NCI-H446 treated with DMSO at 0.1 percent for 48 hours (cell line): ENCODE measurements at places on chromosomes 11 and 22.

GRCh38 chr11:103681855-103682254, 354.6 kb upstream of the DDI1 start:
- no peak for DNase-seq

DNA sequence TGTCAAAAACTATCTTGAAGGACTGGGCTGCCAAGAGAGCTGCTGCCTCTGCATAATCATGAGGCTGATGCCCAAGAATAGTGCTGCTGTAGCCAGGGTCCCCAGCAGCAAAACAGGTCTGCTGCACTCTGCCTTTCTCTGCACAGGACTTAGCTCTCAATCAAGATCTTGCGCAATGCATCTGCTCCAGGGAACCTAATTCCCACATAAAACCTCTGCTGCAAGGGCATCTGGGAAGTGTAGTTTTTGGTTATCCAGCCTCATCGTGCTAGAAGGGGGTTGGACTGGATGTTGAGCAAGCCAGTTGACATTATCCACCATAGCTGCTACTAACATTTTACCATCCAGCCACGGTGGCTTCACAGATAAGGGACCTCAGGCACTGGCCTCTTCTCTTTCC, 192.7 kb downstream of the C11orf91 start:
- DNase-seq, result no peak

DNA sequence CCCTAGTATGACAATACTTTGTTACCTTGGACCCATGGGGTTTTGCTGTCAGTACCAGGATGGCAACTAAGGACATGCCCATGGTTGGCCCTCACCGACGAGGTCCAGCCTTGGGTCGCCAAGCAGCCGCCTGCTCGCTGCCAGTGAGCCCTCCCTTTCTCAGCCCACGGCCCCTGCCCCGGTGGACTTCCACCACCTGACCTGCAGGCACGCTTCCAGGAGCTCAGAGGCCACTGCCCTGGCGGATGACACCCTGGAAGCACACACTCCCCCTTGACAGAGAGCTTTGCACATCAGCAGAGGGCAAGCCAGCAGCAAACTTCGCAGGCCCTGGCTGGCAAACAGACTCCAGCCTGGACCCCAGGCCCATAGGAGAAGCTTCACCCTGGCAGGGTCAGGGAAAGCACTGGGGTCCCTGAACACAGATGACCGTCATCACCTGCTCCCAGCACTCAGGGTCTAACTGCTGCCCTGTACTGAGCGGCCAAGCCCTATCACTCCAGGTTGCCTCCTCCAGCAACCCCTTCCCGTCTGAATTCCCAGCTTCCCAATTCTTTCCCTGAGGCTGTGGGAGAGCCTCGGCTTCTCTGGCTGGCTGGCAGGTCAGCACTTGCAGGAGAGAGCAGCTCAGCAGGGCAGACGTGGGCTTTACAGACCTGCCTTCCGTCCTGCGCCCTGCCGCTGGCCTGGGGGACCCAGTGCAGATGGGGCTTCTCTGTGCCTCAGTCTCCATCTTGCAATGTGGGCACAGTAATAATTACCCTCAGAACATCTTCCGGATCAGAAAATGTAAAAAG, 2.7 kb upstream of the PPARA start:
- DNase-seq, result no peak

DNA sequence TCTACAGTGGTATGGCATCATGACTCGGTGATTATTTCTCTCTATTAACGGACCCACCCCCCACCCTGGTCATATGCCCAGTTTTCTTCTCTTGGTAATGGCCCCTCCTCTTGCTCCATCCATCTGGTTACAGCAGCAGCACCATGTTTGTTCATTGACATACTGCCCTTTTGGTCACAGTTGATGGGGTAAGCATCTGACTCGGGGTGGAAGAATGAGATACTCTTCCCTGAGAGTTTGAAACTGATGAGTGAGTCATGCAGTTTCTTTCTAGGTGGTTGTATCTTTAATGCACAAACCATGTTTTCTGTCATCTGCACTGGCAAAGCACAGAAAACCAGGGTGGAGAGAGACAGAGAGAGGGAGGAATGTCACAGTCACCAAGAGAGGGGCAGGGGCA, 126.0 kb downstream of the SYN3 start:
- no peak for DNase-seq

- no peak for DNase-seq
Measured at GRCh38 chr11:70650075-70650909, 252.0 kb downstream of the CTTN start.

DNA sequence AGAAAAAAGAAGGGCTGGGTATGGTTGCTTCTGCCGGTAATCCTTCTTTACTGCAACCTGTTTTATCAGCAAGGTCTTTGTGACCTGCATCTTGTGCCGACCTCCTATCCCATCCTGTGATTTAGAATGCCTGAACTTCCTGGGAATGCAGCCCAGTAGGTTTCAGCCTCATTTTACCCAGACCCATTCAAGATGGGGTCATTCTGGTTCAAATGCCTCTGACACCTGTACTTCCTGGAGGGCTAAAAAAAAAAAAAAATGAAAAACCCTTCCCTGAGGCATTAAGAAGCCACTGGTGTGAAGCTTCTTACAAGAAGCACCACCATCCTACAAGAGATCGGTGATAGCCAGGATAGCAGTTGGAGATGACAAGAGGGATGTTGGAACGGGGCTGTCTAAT, 54.6 kb upstream of the TREH start:
- DNase-seq, result no peak

DNA sequence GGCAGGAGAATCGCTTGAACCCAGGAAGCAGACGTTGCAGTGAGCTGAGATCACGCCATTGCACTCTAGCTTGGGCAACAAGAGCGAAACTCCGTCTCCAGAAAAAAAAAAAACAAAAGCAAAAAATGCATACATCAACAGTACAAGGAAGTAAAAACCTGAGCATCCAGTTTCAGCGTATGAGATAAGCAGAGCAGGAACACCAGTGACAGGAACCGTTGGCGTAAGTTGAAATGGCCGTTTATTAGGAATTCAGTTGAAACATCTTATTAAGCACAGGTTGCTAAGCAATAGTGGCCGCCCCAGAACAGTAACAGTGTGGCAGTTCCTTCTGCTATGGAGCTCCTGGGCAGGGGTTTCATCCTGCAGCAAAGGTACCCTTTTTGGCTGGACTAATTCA, 4.0 kb upstream of the L3MBTL2 start:
- DNase-seq, result no peak

GRCh38 chr11:8933931-8934330, 1.2 kb upstream of the C11orf16 start:
- no peak for DNase-seq

DNA sequence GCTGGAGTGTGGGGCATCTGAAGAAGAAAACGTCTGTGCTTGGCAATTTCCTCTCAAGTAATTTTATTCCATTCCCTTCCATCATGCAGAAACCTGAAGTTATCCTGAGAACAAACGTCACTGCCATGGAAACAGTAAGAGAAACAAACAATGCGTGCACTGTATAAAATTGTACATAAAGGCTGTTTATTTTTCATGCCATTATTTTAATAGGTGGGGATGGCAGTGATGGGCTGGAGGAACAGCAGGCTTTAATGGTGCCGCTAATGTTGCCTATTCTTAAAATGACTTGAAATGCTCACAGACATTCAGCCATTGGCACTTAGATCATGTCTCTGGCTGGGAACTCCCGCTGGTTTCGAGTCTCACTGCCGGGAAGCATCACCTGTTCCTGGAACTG, 7.5 kb upstream of the SEZ6L start:
- no peak for DNase-seq

GRCh38 chr22:47836957-47837356, 1074.5 kb downstream of the TBC1D22A start:
- DNase-seq, result peak; percentile 13

- DNase-seq, result no peak
Measured at GRCh38 chr11:69489746-69490365, 8.4 kb downstream of the LINC01488 start.

DNA sequence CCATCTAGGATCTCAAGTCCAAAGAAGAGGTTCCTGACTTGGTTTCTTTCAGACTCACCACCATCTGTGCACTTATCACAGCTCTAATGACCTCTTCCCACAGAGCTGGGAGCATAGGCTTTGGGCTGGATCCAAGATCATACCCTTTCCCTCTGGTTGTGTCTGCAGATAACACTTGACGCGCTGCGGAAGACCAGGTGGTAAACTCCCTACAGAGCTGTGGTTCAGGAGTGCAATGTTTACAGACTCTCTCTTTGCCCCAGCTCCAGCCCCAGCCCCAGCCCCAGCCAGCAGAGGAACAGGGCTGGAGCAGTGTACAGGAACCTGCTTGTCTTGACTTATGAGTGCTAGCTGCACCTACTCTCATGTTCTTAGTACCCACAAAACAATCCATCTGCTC, 274.4 kb upstream of the SYN3 start:
- DNase-seq, result no peak

GRCh38 chr11:130872102-130872501, 44.2 kb downstream of the SNX19 start:
- no peak for DNase-seq

DNA sequence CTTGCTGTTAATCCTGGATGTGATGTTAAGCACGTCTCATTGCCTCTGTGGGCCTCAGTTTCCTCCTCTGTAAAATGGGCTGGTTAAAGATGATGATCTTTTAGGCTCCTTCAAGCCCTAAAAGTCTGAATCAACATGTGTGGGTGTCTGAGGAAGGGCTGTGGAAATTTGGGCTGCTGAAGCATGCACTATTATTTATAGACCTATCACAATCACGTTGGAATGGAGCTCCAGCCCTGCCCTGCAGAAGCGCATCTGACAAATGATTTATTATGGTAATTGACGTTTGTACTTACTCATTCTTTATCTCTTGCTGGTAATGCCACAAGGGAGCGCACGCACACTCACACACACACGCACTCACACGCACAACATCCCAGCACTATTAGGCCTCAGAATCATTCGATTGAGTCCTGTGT, 20.4 kb downstream of the P2RX3 start:
- DNase-seq, result no peak

DNA sequence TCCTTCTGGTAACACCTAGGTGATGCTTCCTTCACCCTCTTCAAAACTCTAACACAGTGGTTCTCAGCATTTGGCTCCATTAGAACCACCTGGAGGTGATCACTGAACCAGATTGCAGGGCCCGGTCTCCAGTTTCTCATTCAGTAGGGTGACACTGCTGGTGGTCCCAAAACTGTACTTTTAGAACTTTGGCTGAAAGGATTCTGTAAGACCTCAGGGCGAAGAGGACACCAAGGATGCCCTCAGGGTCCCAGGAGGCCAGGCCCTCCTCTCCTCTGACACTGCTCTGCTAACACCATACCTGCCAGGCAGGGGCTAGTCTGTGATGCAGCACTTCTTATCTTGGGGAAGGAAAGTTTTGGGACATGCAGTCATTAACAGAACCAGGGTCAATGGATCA, 9.0 kb downstream of the VSTM5 start:
- DNase-seq, result no peak

DNA sequence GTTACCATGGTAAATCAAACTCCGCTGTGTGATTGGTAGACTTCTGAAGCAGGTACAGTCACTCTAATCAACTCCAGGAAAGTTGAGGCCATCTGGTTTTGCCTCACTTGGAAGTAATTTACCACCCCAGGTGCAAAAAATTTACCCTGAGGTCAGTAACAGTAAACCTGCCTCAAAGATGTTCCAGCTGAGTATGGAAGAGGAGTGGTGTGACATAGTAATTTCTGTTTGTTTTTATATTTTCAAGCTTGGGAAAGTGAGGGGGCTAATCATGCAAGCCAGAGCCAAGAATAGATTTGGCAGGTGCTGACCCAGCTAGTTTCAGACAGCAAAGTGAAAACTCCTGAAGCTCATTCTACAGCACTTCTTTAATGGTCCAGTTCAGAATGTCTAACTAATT, 691.6 kb downstream of the NTM start:
- no peak for DNase-seq

- no peak for DNase-seq
Measured at GRCh38 chr11:30585125-30585891, 845 bp downstream of the MPPED2 start.

GRCh38 chr11:65524741-65525545, at the start of gene SCYL1:
TSS of gene SCYL1 (plus strand) at chr11:65525083. CDS start at chr11:65525154, 71 bp downstream.
- DNase-seq, result peak; percentile 52

GRCh38 chr11:76686261-76687079, 15.9 kb upstream of the LRRC32 start:
- no peak for DNase-seq

DNA sequence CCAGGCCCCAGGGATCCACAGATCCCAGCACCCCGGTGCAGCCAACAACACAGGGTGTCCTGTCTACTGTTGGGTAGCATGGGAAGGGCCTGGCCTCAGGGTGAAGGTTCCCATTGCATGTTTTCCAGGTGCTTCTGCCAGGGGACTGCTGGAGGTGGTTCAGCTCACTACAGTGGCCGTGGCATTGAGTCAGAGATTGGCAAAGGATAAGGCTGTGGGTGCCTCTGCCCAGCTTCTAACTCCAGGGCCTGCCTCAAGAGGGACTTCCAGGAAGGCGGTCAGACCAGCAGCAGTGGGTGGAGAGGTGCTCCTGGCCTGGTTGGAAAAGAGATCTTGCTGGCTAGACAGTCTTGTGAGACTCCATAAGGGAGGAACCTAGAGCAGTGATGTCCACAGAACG, 20.9 kb downstream of the CSNK1E start:
- no peak for DNase-seq

- DNase-seq, result no peak
Measured at GRCh38 chr11:92880381-92880780, 89.1 kb upstream of the MTNR1B start.

- no peak for DNase-seq
Measured at GRCh38 chr11:57622263-57622662, 24.8 kb downstream of the SERPING1 start.

GRCh38 chr11:60065801-60066200, 9.3 kb downstream of the MS4A3 start:
- no peak for DNase-seq

DNA sequence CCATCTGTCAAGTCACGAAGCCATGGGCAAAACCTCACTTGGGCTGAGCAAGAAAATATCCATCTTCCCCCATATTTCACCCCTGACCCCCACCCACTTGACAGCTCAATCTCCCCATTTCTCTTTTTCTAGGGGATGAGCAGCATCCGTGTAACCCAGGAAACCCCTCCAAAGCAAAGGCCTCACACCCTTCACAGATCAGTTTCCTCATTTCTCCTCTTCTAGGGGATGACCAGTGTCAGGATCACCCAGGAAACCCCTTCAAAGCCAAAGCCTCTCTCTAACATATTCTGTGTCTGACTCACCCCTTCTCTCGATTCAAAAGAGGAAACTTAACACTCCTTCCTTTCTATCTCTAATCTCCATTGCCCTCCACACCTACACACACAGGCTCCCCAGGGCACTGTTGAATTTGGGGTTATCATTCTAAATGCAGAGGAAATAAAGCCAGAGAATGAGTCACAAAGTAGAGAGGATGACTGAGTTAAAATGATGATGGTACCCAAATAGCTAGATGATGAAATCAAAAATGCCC, 439.7 kb downstream of the BUD13 start:
- no peak for DNase-seq
